Stimulated activated CD8-positive, alpha-beta memory T cell treated with anti-CD3 and anti-CD28 coated beads, Interleukin-7, amount 100 ng/mL, for 48 hours (primary cell): ENCODE measurements at places on chromosomes 4 and X.
A peak's percentile ranks its signal among the peaks of the same experiment; 100 is the strongest.

DNA sequence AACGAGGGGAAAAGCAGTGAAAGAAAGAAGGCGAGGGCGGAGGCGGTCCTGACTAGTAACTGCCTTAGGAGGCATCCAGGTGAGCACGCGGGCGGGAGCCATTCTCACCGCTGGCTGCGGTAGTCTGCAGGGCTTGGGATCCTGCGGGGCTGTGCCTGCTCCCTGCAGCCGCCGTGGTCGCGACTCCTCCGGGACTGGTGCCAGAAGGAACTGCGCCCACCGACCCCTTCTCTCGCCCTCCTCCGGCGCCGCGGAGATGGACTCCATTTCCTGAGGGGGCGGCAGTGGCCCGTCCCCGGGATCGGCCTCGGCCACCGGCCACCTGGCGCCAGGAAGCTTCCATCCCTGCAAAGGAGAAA, 543 bp downstream of the NFXL1 start:
- DNase-seq = peak; percentile 21

DNA sequence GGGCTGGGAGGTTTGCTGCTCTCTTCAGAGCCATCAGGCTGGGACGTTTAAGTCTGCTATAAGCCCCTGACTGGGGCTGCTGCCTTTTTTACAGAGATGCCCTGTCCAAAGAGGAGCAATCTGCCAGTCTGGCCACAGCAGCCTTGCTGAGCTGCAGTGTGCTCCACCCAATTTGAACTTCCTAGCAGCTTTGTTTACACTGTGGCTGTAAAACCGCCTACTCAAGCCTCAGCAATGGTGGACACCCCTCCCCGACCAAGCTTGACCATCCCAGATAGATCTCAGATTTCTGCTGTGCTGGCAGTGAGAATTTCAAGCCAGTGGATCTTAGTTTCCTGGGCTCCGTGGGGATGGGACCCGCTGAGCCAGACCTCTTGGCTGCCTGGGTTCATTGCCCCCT, 40.7 kb downstream of the SPATA18 start:
- DNase-seq = no peak

DNA sequence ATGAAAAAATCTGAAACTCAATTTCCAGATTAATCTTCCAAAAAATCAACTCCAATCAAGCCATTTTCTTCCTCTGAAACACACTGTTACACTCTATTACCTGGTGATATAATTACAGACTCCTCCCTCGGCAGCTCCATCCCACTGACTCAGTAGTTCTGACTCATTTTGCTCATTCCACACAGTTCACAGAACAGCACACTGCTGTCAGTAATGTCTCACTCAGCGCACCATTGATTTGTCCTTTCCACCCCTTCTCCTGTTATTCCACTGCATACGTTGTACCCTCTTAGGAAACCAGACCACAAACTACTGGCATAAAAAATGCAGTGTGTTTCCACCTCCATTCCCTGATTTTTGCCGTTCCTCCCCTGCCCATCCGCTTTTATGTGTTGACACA, 212.7 kb downstream of the SLIT2 start:
- no peak for DNase-seq

GRCh38 chrX:133308499-133308897, 90.3 kb upstream of the TFDP3 start:
- DNase-seq = no peak

GRCh38 chr4:64001229-64001898, 407.9 kb downstream of the TECRL start:
- DNase-seq = no peak

DNA sequence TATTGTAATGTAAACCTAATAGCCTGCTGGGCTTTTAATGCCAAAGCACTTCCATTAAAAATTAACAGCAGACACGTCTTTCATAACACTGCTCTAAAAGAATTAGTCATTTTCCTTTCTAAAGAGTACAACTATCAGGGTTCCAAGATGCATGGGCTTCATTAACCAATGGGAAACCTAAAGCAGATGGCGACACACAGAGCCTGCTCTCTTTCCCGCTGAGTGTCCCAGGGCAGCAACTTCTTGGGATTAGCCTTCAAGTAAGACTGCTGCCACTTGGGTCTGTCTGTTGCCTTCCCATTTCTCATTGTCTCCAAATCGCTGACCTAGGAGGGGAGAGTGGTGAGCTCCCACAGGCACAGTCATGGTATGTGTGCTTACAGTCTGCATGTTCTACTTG, 14.0 kb upstream of the PHKA2 start:
- no peak for DNase-seq

- DNase-seq = no peak
Measured at GRCh38 chr4:1856943-1857699, 1.2 kb upstream of the LETM1 start.

DNA sequence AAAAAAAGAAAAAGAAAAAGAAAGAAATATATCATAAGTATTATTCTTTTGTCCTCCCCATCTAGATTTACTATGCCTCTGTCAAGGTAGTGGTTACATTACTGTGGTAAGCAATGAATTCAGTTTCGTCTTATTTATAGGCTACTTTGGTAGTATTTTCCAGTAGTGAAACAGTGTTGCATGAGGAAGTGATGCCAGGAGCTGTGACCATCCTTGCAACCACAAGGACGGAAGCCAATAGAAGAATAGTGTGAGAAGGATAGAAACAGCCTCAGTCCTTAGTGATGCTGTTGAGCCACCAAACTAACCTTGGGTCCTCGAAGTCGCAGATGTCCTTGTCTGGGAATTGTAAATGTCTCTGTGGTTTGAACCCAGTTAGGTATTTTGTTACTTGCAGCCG, 328.5 kb downstream of the PPP3CA start:
- DNase-seq = no peak

DNA sequence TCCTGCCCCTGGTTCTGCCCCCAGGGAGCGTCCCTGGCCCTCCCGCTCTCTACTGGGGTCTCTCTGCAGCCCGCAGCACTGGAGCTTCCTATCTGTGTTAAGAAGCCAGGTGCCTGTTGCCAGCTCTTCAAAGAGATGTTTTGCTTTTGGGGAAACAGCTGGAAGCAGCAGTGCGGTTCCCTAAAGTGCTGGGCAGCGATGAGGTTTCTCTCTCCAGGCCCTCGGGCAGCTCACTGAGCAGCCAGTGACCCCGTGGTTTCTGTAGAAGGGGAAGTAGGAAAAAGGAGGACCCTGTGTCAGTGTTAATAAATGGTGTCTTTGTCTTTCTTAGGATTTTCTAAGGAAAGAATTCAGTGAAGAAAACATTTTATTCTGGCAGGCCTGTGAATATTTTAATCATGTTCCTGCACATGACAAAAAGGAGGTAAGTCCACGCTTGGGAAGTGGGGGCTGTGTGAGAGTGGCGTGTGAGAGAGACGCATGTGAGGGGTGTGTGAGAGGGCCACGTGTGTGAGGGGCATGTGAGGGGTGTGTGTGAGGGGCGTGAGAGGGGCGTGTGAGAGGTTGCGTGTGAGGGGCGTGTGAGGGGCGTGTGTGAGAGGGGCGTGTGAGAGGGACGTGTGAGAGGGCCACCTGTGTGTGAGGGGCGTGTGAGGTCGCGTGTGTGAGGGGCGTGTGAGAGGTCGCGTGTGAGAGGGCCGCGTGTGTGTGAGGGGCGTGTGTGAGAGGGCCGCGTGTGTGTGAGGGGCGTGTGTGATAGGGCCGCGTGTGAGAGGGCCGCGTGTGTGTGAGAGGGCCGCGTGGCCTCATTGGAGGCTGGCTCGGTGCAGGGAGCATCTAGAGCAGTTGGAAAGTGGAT, 27.1 kb upstream of the HGFAC start:
- DNase-seq = no peak

DNA sequence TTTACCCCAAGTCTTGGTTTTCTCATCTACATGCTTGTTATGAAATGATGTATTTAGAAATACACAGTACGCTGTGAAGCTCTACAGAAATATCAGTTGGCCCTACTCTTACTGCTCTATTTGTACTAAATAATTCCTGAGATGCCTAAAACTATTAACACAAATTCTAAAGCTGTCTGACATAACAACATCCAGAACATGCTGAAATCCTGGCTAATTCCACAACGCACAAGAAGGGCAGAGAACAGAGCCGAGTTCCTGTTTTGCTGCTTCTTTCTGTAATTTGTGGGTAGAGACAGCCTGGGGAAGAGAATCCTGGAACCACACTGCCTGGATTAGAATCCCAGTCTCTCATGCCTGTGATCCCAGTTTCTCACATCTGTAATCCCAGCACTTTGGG, 59.0 kb downstream of the ZNF827 start:
- DNase-seq = no peak

GRCh38 chr4:154928640-154929257, 147.7 kb downstream of the RBM46 start:
- no peak for DNase-seq
